ENCODE measurements at places on chromosomes 7 and 10.

GRCh38 chr7:23532490-23533237 is 883 bp upstream of the TRA2A start:
- DNase-seq: no peak

GRCh38 chr7:64867863-64868440 is 35.1 kb upstream of the ZNF273 start:
- DNase-seq: peak; percentile 14

- no peak for DNase-seq
Observed at GRCh38 chr10:16765509-16766375, 51.5 kb downstream of the RSU1 start.

GRCh38 chr10:44674536-44675386 is 236.4 kb upstream of the TMEM72 start:
- DNase-seq: no peak
